Activated CD4-positive, alpha-beta T cell treated with anti-CD3 and anti-CD28 coated beads for 1 hour (primary cell): ENCODE measurements at places on chromosomes 6 and 20.

DNA sequence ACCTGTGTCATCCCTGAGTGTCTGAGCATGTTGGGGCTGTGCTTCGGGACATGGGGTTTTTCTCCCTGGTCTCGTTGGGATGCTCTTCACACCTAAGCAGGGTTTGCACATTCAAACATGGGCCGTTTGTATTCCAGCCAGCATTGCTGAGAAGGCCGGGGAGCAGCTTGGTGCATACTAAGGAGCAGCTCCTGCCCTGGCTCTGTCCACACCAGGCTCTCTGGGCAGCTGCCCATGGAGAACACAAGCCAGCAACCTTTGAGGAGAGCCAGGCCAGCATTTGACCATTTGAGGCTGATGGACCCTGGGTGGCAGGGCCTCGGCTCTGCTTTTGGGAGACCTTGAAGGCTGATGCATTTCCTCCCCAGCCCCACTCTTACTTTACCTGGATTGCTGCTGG is 92.1 kb downstream of the PHACTR3 start:
- no peak for DNase-seq

DNA sequence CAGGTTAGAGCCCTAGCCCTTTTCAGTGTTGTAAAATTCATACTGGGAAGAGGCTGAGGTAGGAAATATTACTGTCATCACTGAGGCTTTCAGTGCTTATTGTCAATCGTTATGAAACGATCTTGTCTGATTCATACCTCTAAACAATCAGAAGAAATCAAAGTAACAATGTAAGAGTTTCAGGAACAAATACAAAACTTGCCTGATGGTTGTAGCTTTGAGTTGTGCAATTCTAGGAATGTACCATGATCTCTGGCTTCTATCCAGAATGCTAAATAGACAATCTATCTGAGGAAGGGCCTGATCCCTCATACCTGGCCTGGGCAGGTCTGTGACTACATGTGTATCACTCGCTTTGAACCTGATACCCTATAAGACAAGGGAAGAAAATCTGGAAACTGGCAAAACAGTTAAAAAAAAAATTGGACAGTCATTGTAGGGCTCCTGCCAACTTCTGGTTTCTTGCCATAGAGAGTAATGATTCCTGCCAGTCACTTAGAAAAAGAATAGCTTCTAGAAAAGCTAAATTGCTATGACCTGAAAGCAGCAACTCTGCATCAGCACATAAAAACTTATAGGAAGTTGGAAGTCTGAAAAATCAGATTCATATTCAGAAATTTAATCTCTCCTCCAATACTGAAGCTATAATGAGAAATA is 234.7 kb downstream of the BTBD9 start:
- DNase-seq = no peak

GRCh38 chr20:341682-342081 is 5.2 kb upstream of the NRSN2 start:
- DNase-seq = no peak

DNA sequence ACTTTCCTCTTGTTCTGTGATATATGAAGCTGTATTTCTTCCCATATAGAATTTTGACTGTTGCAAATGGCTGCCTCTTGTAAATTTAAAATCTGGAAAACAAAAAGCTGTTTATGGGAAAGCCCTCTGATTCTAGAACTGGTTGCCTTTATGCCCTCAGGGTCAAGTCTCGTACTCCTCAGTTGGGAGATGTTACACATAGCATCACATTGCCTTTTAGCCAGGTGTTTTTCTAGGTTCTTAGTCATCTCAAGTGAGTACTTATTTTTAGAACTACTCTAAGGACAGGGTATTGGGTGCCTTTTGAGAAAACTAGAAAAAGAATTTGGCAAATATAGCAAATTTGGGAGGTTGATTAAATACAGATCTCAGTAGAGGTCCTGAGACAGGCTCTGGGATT is 58.5 kb downstream of the ANKS1A start:
- no peak for DNase-seq

- no peak for DNase-seq
Measured at GRCh38 chr6:19502301-19502700, 334.9 kb upstream of the ID4 start.

DNA sequence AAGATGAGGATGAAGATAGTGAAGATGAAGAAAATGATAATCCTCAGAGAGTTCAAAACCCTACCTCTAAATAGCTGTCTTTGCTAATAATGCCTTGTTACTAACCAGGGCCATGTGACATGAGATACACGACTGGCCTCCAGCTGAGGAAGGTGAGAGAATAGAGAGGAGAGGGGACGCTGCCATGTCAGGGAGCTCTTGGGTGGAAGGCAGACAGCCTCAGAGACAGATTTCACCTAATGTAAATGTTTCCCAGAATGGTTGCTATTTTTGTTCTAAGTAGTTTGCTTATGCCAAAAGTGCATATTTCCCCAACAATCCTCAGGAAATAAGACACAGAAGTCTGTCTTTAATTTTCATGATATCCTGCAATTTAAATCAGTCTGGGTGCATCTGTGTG is 138.4 kb downstream of the ELOVL4 start:
- DNase-seq = no peak

GRCh38 chr6:7262746-7263518 is 50.1 kb downstream of the SSR1 start:
- DNase-seq = no peak

DNA sequence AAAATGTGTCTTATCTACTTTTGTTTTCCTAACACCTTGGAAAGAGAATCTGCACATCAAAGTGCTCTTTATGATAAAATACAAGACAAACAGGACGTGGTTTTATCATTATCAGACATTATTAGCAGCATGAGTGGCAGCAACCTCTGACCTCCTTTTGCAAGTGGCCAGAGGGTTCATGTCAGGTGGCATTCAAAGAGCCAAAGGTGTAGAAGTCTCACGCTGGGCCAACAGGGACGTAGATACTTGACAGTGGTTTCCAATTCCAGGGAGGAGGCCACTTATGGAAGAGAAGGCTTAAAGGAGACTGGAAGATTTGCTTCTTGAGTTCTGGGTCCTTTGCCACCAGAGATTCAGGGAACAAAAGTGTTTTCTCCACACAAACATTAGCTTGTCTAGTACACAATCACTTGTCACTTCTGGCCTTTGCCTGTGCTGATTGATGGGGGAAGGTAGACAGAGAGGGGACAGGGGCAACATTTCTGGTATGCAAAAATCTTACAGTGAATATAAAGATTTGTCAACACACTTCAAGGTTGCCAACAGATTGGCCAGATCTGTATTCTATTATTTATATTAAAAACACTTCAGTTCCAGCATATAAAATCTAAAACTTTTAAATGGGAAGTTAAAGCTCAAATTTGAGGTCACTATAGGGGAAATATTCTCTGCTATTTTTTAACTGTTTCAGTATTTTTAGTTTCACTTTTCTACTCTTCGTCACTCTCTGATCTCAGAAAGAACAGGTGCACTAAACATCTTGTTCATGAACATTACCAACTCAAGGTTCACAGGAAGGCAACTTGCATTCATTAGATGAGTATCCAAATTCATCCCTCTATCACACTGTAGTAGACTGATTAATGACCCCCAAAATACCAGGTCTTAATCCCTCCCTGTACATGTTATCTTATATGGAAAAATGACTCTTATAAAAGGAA is 52.1 kb upstream of the FBXO30 start:
- DNase-seq = no peak

DNA sequence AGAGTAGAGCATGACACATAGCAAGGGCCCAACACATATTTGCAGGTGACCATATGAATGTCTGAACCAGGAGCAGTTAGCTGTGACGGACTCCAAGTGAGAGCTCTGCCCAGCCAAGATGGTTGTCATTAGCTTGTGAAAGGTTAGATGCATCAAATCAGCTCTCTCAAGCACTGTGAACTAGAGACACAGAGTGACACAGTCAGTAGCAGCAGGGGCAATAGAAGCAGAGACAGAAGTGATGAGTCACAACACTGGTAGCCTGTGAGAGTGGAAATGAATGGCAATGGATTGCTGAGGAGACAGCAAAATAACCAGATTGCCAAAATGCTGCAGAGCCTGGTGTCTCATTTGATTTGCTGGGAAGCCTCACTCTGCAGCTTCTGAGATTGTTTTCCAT is 558.9 kb downstream of the PKHD1 start:
- no peak for DNase-seq

DNA sequence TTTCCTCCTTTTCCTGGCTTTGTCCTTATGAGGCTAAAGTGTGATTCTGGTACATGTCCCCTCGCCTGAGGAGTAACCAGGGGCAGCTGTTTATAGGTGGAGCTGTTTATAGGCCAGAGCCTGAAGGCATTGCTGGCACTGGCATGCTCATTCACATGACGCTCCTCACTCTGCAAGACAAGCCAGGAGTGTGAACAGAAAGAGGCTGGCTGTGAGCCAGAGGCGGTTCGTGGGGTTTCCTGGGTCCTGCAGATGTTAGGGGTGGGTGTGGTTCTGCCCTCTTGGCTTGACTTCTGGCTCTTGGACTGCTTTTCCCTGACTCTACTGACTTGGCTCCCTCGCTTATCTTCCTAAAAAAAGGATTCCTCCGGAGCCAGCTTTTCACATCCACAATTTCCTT is 12.8 kb upstream of the MDFI start:
- no peak for DNase-seq

DNA sequence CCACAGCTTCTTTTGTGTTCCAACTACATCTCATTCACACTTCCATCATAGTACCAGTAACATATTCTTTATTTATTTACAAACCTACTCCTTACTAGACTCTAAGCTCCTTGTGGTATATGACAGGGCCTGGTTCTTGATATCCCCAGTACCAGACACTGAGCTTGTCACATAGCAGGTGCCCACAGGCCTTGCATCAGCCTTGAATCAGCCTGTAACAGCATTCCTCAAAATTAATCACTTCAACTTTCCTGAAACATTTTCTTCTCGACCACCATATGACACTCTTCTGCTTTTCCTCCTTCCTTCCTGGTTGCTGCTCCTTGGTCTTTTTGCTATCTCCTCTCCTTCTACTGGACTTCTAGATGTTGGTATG is 24.7 kb upstream of the SRPK1 start:
- no peak for DNase-seq

DNA sequence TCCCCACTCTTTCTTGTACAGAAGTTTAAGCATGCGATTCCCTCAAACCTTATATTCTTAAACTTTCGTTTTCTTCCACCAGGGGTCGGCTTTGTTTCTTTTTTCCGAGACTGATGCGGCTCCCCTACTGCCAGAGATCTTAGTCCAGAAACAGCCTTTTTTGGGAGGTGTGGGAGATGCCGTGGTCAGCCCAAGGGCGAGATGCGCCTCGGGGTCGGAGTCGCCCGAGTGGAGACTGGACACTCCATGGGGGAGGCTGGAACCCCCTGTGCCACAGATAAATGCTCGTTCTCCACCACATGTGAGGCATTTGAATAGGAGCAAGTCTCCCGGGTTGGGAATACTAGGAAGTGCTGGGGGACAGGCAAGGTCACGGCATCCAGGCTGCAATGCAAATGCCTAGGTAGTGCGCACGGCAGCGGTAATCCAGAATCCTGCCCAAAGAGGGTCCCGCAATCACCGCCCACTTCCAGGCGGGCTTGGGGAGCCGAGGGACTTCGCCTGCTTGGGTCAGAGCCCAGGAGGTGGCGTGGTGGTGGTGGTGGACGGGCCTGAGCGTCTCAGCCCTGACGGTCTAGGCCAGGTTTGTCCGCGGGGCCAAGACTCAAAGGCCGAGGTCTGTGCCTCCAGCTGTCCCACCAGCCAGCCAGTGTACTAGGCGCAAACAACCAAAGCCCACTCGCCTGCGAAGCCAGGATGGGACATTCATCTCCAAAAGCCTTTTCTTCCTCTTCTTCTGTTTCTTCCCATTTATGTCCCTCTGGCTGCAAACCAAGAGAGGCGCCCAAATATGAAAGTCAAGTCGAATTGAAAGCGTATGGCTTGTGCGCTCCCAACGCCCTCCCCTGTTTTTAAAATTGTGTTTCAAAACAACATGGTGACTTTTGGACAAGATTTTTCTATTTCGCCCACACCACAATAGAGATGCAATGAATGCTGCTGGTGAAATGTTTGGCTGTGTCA is 39.3 kb upstream of the OSTM1 start:
- DNase-seq = no peak
